ENCODE measurements at places on chromosomes 4 and X.

- peak; percentile 18 for DNase-seq
Observed at GRCh38 chrX:104195489-104196084, 29.3 kb downstream of the FAM199X start.

GRCh38 chr4:20825505-20825904 lies 125.2 kb downstream of the PACRGL start:
- DNase-seq, result no peak

DNA sequence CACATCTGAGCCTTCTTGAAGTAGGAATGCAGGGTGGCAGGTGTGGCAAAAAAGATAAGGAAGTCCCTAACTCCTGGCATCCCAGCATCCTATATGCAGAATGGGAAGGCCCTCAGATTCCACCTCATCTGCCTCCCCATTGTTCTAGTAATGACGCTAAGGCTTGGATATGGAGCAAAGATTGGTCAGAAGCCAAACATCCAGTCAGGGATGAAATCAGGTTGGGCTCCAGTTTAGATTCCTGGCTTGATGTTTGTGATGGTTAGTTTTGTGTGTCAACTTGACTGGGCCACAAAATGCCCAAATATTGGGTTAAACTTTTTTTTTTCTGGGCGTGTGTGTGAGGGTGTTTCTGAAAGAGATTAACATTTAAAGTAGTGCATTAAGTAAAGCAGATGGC lies 39.6 kb upstream of the MAGEA4 start:
- no peak for DNase-seq

GRCh38 chrX:12921886-12922598 lies 15.6 kb downstream of the TLR8 start:
- DNase-seq, result no peak

- peak; percentile 42 for DNase-seq
Observed at GRCh38 chr4:112633477-112634235, 3.1 kb downstream of the ZGRF1 start.

All from HFFc6 (cell line).